ENCODE measurements at places on chromosomes 2 and 18.

- no peak for DNase-seq
Observed at GRCh38 chr18:58307441-58307840, 263.4 kb downstream of the NEDD4L start.

DNA sequence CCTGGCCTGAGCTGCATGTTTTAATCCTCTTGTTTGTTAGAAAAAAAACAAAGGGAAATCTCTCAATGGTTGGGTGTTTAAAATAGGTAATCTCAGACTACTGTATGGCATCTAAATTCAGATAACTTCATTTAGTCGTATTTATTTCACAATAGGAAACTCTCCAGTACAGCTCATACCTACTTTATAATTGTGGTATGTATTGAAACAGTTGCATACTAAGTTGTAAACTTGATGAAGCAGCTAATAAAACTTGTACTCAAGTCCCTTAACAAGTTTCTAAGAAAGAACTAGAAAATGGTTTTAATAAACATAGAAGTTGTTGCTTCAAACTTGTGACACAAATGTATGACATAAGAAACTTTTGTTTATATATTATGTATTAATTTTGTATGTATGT, 334.5 kb downstream of the PTPRM start:
- DNase-seq, result no peak

GRCh38 chr2:235936493-235936892, 231.7 kb downstream of the GBX2 start:
- no peak for DNase-seq

DNA sequence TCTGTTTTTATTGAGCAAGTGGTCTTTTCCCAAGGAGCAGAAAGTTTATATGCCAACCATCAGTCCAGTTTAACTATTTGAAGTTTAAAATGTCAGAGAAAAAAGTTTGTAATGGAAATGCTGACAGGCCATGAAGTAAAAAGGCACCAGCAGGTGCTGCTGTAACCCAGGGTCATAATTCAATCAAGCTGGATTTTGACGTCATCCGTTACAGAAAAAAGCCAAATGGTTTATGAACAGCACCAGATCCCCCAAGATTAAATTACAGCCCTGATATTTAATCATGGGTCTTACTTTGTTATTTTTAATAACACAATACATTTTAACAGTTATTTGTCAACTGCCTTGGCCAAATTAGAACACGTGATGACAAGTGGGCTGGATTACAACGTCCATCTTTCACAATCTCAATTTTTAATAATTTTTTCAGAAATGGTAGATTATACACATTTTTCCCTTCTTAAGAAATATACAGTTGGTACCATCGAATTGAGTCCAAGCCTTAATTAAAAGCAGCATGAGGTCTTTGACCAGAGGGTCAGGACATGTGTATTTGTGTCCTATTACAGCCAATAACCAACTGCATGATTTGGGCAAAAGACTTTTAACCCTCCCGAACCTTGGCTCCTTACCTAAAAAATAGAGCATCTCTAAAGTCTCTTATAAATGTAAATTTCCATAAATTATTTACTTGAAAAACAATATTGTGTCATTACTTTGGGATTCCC, 10.0 kb downstream of the TCF4 start:
- DNase-seq, result no peak

DNA sequence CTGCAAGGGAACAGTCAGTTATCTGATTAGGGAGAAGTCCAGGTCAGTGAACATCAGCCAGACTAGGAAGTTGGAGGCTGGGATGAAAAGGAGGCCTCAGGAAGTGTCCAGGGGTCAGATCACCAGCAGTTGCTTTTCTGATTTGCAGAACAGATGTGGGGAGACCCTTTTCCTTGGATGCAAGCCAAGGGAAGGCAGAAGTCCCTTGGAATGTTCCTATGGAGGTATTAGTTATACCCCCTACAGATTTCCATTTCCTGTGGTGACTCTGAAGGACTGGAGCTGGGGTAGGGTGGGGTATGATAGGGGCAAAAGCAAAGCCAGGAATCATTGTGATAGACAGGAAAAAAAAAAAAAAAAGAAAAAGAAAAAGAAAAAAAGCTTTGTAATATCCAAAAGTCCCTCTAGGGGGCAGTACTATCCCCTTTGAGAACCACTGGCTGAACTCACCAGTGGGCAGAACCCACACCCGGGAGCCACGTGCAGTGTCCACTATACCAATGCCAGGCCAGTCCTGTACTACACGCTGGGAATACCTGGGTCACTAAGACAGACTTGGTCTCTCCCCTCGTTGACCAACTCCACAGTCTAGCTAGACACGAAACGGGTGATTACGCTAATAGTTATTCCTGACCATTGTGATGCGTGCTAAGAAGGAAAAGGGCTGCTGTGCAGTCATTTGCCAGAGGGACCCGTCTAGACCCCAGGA, 7.4 kb downstream of the DYSF start:
- DNase-seq, result no peak

DNA sequence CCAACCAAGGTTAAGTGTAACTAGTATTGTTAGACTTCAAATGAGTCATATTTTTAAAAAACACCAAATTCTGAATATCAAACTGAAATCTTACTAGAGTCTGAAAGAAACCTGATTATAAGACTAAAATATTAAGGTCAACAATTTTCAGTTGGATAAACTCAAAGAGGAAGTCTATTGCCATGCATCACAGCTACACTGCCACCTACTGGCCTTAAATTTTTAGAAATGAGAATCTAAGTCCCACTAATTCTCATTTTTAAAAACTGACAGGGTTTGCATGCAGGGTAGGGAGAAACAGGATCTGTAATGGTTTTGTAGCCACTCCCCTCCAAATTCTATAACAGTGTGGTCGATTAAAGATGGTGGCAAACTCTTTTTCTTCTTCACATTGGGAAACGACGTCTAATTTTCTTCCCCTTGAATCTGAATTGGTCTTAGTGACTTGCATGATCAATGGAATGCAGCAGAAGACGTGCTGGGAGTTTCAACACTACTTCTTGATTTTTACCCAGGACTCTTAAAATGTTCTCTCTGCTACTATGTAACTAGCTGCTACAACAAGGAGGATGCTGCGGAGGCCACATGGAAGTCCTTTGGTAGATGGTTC, 176.1 kb upstream of the SESTD1 start:
- no peak for DNase-seq

- no peak for DNase-seq
Observed at GRCh38 chr2:82215212-82215611, 1910.7 kb upstream of the LRRTM1 start.

- DNase-seq, result no peak
Observed at GRCh38 chr2:104429639-104430358, 424.1 kb upstream of the POU3F3 start.

DNA sequence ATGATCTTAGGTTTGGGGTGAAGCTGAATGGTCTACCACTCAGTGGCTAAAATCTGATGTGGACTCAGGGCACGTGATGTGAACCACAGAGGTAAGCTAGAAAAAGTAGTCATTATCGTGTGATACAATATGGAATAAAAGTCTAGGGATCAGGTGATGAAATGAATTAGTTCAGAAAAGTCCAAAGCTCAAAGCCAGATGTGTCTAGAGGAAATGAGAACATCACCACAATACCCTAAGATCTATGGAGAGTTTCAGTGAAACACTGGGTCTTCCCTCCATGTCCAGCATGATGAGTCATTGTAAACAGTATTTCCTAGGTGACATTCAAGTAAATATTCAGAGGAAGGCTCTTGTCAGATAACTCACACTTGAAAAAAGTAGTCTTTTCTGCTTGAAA, 1257.4 kb upstream of the ZEB2 start:
- no peak for DNase-seq

DNA sequence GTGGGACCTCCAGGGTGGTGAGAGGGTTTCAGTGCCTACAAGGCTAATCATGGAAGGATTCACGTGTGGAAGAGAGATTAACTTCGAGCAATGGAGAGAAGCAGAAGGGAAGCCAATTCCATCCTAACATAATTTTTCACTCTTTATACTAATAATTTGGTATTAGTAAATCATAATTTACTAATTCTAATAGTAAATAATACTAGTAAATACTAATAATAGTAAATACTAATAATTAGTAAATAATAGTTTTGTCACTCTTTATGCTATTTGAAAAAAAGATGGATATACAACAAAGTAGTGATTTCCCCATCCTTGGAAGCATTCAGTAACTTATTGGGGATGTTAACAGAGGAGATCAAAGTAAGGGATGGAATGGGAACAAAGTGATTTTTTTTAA, 6.4 kb upstream of the SAG start:
- DNase-seq, result no peak

GRCh38 chr18:57806201-57806977, 3.3 kb upstream of the ATP8B1 start:
- no peak for DNase-seq

DNA sequence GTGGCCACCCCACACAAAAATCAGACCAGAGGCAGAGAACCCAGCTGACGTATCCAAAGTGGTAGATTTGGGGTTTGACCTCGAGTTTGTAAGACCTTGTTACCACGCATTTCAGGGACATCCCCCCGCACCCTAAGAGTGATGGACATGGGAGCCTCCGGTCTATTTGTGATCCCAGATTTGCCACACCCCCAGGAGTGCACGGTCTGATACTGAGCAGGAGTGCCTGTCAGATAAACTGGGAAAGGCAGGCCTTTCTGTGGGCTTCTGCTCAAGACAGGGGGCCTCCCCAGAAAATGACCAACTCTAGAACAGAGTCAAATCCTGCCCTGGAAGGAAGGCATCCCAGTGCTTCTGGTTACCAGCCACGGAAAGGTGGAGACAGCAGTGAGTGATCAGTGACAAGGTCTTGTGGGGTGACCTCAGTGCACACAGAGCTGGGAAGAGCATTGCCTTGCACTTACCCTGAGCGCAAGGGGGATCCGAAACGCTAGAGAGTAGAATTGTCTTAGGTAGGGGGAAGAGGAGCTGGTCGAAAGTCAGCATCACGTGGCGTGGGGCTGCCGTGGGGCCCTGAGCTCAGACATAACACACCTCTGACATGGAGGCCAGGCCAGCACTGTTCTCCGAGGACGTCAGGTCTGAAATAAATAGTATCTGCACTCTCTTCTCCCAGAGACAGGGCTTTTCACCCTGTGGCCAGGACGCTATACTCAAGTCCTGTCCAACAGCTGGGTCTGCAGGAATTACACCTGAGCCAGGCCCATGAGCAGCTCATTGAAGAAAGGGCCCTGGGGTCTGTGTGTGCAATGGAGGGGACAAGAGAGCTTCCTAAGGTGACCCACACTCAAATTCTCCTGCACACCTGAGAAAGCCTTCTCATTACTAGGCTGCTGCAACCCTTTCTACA, 242.4 kb upstream of the SALL3 start:
- DNase-seq, result no peak

DNA sequence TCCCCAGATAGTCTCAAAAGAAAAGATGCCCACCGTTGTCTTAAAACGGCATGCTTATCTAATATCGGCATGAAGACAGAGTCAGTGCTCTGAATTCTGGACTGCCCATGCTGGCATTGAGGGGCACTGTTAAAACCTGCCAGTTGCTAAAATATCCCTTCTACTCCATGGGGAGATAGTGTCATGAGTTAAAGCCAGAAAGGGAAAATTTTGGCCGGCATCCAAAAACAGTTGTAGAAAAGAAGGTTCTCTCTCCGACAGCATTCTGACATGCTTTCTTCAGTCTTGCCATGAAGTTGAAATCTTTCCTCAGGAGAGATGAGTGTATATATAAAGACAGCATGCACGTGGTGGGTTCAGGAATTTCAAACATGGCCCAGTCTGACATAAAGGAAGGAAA, 401.3 kb upstream of the PIK3C3 start:
- no peak for DNase-seq

DNA sequence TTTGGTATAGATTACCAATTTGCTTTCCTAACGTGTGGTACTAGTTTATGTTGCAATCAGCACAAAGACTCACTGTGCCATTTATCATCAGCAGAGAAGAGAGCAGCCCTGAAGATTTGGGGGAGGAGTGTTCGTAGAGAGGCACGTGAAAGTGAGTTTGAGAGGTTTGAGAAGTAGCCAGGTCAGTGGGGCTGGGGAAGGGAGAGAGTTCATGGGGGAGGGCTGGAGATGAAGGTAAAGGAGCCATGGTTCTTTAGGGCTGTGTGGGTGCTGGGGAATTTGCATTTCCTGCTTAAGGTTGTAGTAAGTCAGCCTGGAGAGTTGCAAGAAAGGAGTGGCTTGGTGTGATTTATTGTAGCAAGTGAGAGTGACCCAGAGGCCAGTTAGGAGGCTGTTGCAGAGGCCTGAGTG, 172.1 kb downstream of the NEDD4L start:
- DNase-seq, result peak; percentile 28

DNA sequence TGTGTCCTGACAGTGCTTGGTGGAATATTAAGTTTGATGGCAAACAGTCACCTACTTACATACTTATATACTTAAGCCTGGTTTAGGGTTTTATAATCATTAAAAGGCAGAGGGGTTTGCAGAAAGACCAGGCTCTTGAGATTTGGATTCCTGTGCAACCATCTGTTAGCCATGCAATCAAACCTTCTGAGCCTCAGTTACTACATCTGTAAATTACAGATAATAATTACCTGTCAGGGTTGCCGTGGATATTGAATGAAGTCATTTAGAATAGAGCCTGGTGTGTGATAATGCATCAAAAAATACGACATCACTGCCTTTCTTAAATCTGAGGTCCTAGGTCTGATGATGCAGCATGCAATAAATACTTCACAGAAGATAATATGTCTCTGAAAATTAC, 152.9 kb downstream of the ARHGAP28 start:
- no peak for DNase-seq

- DNase-seq, result no peak
Observed at GRCh38 chr2:217105733-217106649, 246.1 kb upstream of the TNP1 start.

- no peak for DNase-seq
Observed at GRCh38 chr2:133072837-133073694, 403.1 kb upstream of the LYPD1 start.

- no peak for DNase-seq
Observed at GRCh38 chr2:160064916-160065315, 2.5 kb upstream of the PLA2R1 start.

DNA sequence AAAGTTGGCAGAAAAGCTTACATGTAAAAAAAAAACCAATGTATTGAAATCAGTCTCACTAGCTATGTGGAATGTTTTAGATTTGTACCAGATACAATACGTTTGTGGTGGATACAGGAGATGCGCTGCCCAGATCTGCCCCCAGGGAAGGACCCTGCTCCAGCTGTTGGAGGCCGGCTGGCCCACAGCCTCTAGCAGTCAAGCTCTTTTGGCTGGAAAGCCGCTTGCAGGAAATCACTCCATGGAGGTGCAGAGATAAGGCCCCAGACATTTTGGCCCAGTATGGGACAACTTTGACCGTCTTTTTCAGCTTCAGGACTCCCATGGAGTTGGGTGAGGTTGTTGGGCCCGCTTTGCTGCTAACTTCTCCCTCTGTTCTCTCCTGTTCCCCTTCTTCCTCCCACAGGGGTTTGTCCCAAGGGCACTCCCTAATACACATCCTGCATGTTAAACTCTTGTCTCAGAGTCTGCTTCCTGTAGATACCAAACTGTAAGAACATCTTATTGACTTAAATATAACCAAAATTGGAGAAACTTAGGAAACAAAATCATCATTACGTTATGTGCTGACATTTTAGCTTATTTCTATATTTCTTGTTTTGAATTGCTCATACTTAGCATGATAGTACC, 1.7 kb upstream of the QPCT start:
- DNase-seq, result no peak

- DNase-seq, result no peak
Observed at GRCh38 chr2:223306371-223306770, 254.4 kb downstream of the KCNE4 start.

All from left colon (tissue), 2 donors.